AG08396 (cell line): ENCODE measurements at places on chromosomes 16 and 17.
A peak's percentile ranks its signal among the peaks of the same experiment; 100 is the strongest.

DNA sequence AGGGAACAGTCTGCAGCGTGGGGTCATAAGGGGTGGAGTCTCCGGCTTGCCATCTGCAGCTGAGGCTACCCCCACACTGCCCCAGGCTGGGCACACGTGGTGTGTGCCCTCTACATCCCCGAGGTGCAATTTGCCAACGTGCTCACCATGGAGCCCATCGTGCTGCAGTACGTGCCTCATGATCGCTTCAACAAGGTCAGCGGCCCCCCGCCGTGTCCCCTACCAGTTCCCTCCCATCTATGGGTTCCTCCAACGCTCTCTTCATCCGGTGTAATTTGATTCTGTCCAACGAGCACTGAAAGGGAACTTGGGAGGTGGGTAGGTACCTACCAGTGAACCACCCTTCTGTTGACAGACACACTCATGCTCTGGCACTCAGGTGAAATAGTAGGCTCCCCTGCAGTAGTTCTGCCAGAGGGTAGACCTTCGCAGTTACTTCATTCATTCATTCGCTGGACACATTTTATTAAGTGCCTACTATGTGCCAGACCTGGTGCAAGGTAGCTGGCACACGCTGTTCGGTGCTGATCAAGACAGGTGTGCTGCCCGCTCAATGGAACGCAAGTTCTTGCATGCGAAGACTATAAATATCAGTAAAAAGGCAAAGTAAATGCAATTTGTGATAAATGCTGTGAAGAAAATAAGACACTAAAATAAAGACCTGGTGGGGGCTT lies 2.7 kb downstream of the MLLT6 start:
- no peak for DNase-seq

DNA sequence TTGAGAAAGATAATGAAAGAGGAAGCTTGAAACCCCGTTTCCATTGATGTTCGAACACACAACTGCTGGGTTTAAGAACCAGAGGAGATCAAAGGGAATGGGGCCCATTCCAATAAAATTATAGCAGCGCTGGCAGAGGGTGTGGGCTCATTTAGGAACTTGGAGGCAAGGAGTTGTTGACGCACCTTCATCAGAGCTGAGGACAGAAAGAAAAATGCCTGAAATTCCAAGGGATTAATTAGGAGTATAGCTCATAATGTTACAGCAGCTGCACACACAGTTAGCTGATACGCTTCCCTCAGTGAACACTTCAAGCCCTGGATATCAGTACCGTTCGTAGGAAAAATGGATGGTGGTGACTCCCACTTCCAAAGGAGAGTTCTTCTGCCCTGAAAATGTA lies 127.2 kb downstream of the AXIN2 start:
- DNase-seq = no peak

GRCh38 chr17:2693561-2694380 lies 17.8 kb downstream of the CLUH start:
- peak; percentile 7 for DNase-seq

GRCh38 chr16:66516808-66517585 lies 32.9 kb downstream of the TK2 start:
- peak; percentile 95 for DNase-seq

GRCh38 chr16:79051313-79051712 lies 549.2 kb downstream of the MAF start:
- no peak for DNase-seq

DNA sequence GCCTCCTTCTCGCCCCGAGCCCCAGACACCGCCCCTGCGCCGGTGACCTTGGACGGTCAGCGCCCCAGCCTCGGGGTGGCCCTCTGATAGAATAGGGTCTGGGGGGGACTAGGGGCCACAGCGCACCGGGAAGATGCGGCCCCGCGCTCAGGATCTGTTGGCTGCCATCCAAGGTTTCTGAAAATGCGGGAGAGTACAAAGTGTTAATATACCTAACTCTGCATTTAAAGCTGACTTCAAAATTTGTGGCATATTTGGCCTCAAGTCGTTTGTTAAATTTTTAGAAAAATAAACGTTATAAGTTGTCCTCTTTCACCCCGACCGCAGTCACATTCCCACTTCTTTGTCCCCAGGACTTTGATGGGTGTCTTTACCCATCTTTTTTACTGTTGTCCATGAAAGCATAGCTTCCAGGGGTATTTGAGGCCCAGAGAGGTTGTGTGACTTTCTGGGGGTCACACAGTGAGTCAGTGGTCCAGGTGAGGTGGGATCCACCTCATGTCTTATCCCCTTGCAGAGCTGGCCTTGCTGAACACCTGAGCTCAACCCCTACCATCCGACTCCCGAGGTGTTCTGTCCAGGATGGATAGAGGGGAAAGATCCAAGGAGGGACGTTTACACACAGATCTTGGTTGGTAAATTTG lies 796 bp downstream of the NT5M start:
- DNase-seq = no peak

DNA sequence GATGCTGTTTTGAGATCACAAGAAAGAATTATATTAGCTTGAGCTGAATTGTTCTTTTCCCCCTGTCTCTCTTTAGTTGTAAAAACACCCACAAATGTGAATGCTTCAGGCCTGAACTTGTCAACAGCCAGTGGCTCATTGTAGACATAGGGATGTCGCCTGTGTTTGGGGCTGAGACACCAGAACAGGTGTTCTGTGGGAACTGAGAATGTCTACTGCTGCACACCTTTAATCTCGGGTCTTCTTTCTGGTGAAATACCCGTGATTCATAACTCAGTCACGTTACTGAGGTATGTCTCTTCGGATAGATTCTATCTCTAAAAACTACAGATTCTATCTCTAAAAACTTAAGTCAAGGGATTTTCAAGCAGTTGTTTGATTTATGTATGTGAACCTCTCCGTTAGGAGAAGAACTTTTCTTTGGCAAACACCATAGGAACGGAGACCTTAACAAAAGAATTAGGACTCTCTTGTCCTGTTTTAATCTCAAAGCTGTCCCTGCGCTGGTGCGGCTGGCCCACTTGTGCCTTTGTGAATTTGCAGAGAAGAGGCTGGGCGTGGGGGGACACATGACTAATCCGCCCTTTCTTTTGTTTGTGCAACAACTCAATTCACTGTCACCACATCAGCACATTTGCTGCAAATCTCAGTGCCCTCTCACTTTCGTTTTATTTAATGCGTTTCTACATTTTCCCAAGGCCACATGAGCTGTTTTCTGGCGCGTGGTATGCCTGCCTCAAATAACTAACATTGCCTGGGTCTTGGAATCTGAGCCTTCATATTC lies 643.0 kb downstream of the MAF start:
- DNase-seq = no peak

GRCh38 chr17:42673266-42673884 lies 3.4 kb downstream of the PLEKHH3 start:
- DNase-seq = no peak
